ENCODE measurements at places on chromosomes 7 and 10.

- no peak for DNase-seq
Measured at GRCh38 chr10:57884965-57885617, 382.6 kb downstream of the IPMK start.

DNA sequence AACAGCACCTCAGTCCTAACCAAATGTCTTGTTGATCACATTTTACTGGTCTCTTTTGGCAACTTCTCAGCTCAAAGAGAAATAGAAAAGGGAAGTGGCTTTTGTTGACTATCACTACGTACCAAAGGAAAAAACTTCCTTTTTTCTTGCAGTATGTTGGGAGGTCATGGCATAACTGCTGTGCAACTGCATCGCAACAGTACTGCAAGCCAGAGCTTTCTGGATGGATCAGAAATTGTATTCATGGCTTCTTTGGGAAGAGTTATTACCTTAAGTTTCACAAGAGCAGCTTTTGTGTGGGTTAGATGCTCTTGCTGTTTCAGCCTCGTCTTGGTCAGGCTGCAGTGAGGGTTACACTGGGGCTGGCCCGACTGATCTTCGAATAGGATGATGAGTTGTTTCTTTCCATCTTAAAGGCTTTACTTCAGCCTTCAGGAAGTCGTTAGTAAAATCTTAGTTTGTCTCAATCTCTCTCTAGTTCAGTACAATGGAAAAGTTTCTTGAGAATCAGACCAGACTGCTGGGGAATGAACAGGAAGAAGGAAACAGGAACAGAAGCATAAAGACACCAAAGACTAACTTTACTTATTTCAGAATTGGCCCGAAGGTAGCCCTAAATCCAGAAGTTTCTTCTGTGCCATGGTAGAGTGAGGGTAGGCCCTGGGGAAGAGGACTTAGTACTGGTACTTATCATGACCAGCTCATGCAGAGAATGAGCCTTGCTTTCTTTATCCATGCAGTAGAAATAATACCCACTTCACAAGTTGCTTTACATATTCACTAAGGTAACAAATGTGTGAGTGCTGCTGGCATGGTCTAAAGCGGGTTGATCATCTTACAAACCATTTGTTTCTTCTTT lies 153.6 kb downstream of the CELF2 start:
- no peak for DNase-seq

GRCh38 chr10:14674376-14675050 lies 100.2 kb downstream of the FAM107B start:
- DNase-seq: no peak

GRCh38 chr10:35606430-35606829 lies 1.3 kb downstream of the GJD4 start:
- no peak for DNase-seq
